ENCODE measurements at places on chromosomes 3 and 15.

- no peak for DNase-seq
These were observed 232.4 kb downstream of the RBMS3 start for GRCh38 chr3:29513236-29513635.

DNA sequence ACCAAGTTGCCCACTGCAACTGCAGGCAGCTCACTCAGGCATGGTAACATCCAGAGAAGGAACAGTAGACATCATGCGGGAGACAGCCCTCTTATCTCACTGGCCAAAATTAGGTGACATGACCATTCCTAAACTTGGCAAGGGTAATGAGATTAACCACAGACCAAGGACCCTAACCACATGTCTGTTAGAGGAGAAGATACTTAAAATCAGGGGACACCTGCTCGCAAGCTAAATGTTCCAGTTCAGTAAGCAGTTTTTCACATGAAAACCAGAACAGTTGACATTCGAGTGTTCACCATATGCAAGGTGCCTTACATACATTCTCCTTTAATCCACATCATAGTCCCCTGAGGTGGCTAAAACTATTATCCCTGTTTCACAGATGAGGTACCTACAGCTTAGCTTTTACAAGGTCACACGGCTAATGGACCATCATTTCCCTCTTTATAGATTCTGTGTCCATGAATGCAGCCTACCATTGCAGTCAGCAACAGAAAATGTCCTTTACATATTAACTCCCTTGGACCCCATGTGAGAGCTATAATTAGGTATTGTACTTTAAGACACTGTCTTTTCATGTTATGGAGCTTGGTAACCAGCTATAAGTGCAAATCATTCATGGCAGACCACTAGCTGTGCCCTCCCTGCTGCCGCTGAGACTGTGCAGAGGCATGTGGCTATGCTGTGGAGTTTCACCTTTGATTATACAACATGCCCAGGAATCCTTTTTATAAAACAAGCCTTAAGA is 154.1 kb downstream of the LIPC start:
- no peak for DNase-seq

DNA sequence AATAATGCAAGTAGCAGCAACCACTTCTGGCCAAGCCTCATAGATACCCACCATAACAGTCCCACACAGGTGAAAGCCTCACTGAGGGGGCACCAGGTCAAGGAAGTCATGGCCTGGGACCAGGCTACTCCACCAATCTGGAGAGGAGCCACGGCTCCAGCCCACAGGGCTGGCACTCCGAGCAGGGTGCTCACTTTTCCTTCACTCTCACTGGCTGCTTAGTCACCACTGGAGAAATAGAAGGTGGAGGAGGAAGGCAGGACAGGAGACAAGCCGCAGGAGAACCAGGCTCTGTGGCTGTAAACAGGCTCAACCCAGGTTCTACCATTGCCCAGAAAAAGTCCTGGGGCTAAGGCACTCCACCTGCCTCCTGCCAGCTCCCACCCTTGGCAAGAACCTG is 1.2 kb downstream of the USP19 start:
- no peak for DNase-seq

GRCh38 chr3:136018876-136019275 is 53.3 kb downstream of the PPP2R3A start:
- no peak for DNase-seq

GRCh38 chr3:44628716-44629115 is 3.9 kb downstream of the ZNF197 start:
- DNase-seq: no peak
